ENCODE measurements at places on chromosomes 11 and 22.

DNA sequence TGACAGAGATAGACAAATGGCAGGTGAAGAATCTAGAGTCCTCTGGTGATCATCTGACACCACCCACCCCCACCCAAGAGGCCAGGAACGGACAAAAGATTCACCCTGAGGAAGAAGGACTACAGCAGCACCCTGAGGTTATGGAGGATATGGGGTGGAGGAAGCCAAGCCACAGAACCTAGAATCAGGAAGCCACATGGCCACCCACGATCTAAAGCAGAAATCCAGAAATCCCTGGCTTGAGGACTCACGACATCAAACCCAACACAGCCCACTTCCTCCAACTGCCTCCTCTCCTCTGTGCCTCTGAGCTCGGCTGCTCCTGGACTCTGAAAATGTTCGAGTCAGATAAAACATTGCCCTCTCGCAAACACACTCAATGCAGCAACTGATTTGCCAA is 364.3 kb downstream of the SHANK2 start:
- no peak for DNase-seq

GRCh38 chr11:7520011-7520942 is 6.5 kb downstream of the PPFIBP2 start:
- peak; percentile 71 for DNase-seq

- DNase-seq = no peak
Measured at GRCh38 chr11:34793666-34794065, 122.5 kb downstream of the APIP start.

- DNase-seq = no peak
Measured at GRCh38 chr11:77779935-77780334, 40.6 kb downstream of the RSF1 start.

GRCh38 chr22:17767233-17768065 is 6.8 kb downstream of the BID start:
- DNase-seq = no peak

DNA sequence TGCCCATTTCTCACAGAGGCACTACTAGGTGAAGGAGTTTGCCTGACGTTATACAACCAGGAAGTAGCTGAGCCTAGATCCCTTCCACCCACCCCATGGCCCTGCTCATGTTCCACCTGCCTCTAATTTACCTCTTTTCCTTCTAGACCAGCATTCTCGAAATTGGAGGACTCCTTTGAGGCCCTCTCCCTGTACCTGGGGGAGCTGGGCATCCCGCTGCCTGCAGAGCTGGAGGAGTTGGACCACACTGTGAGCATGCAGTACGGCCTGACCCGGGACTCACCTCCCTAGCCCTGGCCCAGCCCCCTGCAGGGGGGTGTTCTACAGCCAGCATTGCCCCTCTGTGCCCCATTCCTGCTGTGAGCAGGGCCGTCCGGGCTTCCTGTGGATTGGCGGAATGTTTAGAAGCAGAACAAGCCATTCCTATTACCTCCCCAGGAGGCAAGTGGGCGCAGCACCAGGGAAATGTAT is 14.1 kb downstream of the PIK3IP1 start:
- no peak for DNase-seq

- no peak for DNase-seq
Measured at GRCh38 chr11:37502202-37502601, 904.2 kb upstream of the RAG2 start.

DNA sequence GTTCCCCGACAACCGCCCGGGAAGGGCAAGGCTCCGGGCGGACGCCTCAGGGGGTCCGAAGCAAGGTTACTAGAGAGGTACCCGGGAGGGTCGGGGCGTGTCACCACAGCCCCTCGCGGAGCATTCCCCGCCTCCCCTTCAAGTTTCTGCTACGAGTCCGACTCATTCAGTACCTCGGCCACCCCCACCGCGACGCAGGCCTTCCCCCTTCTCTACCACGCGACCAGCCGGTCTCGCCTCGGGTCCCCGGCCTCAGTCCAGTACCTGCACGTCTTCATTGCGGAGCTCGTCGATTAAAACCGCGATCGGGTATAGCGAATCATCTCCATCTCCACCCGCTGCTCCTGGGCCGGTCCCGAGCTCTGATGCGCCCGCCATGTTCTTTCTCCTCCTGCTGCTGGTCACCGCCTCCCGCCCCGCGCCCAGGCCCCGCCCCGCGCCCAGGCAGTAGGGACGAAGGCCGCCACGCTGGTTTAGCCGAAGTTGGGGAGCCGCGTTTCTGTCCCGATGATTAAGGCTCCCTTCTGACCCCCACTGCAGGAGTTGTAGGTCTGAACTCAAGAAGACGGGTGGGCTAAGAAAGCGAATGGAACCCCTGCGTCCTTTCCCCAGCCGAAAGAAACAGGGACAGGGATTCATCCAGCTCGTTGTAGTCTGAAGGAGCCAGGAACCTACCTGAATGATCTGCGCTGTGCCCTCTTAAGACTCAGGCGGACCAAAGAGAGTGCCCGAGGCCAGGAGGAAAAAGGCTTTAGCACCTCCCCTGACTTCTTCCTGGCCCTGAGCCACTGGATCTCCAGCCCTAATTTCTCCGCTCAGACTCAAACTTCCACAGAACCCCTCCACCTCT is at the start of gene PPP2R1B:
PPP2R1B (minus strand) TSS at position 406 of the 850 bp plus-strand sequence; CDS start at position 378, 28 bp downstream.
- peak; percentile 72 for DNase-seq

GRCh38 chr11:124481365-124482323 is 36.1 kb upstream of the OR8B8 start:
- no peak for DNase-seq

DNA sequence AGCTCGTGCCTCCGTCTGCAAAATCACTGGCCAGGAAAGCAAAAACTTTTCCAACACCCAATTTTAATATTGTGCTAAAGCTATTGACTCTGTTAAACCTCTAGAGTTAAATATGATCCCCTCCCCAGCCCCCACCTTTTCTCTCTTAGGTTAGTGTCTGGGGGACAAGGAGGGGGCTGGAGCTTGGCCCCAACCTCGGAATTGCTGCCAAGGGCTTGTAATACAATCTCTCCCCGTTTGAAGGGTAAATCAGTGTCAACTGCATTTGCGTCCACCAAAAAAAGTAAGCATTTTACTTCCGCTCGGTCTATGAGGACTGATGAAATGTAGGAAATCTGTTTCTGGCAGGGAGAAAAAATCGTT is at the start of gene GAS2:
GAS2 (plus strand) TSS at position 287 of the 363 bp plus-strand sequence. CDS start 8,259 bp downstream, outside the sequence.
- no peak for DNase-seq

GRCh38 chr11:127926721-127927120 is 660.6 kb downstream of the ETS1 start:
- no peak for DNase-seq

GRCh38 chr11:11810764-11811726 is 30.7 kb upstream of the USP47 start:
- DNase-seq = no peak

GRCh38 chr22:45577746-45578523 is 75.3 kb downstream of the FBLN1 start:
- peak; percentile 79 for DNase-seq

DNA sequence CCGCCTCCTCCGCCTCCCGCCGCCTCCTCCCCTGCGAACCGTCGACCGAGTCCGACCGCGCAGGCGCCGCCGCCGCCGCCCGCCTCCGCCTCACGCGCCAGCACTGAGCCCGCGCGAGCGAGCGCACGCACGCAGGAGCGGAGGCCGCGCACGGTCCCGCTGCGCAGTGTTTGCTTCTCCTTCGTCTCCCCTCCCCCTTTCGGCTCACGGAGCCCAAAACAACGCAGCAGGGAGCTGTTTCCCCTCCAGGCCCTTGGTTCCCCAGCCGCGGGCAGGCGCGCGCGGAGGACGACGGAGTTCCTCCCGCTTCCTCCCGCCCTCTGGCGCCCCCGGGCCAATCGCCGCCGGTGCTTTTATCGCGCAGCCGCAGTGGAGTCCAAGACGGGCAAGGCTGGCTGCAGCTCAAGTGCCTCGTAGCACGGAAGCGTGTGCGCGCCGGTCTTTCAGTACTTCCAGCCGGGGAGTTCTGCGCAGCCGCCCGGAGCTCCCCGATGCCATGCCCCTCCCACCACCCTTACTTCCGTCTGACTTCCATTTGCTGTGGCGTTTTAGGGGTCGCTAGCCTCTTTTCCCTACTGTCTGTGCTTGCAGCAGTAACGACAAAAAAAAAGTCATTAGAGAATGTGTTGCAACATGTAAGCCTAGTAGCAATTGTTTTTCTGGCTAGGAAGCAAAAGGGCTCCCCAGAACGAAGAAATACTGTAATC is at the start of gene HNRNPUL2:
HNRNPUL2 (minus strand) TSS at position 293 of the 707 bp plus-strand sequence. CDS start 301 bp downstream, outside the sequence.
- peak; percentile 99 for DNase-seq

GRCh38 chr11:79068356-79068755 is 372.5 kb downstream of the TENM4 start:
- DNase-seq = no peak

DNA sequence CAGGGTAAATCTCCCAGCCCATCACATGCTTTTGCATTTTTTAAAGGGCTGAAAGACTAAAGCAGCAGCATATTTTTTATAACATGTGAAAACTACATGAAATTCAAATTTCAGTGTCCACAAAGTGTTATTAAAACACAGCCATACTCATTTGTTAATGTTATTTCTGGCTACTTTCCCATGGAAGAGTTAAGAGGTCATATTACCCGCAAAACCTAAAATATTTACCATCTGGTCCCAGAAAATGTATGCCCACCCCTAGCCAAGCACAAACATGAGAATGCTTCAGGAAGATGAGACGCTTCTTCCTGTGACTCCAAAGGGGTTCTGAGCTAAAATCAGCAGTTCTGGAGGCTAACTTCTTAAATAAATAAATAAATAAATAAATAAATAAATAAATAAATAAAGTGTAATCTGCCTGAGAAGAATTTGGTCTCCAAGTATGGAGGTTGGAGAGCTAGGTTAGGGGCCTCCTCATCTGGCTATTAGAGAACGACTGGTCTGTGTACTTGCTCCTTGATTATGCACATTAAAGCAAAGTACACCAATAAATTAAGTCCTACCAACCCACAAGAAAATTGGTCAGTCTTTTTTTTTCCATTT is 9.7 kb downstream of the IMMP1L start:
- no peak for DNase-seq

- no peak for DNase-seq
Measured at GRCh38 chr11:129395432-129395831, 19.8 kb downstream of the BARX2 start.

GRCh38 chr11:86781546-86781945 is 18.8 kb upstream of the PRSS23 start:
- peak; percentile 2 for DNase-seq

All from NAMALWA (cell line).